Kasumi-1 (cell line): ENCODE measurements at places on chromosomes 7 and 10.

- no peak for DNase-seq
These were observed 31.1 kb upstream of the COMMD3 start for GRCh38 chr10:22285130-22285529.

- no peak for DNase-seq
These were observed 52.8 kb upstream of the FIGNL1 start for GRCh38 chr7:50502947-50503346.

GRCh38 chr7:95478272-95479037, 7.3 kb upstream of the ASB4 start:
- peak; percentile 37 for DNase-seq

DNA sequence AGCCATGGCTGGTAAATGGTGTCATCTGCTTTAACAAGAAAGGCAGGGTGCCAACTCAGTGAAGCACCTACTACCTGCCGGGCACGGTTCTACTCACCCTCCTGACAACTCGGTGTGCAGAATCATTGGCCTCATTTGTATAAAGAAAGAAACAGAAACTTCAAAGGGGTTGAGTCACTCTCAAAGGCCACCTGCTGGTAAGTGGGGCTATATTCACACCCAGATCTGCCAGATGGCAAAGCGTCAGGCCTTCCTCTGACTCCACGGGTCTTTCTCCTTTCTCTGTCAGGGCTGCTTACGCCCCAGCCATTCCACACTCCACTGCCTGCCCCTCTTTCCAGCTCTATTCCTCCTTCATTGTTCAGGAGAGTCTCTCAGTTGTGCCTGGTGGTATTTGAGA, 309.2 kb downstream of the GFRA1 start:
- no peak for DNase-seq

GRCh38 chr10:43316988-43317387, 50.1 kb upstream of the RASGEF1A start:
- DNase-seq, result no peak

DNA sequence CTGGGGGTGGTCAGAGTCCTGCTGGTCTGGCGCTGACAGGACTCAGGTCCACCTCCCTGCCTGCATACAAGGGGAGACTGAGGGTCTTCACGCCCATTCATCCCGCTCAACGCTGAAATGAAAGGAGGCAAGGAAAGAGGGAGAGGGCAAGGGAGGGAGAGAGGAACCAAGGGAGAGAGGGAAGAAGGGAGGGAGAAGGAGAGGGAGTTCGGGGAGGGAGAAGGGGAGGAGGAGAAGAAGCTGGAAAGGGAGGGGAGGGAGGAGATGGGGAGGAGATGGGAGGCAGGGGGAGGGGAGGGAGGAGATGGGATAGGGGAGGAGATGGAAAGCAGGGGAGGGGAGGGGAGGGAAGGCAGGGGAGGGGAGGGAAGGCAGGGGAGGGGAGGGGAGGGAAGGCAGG, 69.4 kb upstream of the INPP5A start:
- no peak for DNase-seq

GRCh38 chr10:26798298-26798697, 62.5 kb downstream of the ABI1 start:
- no peak for DNase-seq

DNA sequence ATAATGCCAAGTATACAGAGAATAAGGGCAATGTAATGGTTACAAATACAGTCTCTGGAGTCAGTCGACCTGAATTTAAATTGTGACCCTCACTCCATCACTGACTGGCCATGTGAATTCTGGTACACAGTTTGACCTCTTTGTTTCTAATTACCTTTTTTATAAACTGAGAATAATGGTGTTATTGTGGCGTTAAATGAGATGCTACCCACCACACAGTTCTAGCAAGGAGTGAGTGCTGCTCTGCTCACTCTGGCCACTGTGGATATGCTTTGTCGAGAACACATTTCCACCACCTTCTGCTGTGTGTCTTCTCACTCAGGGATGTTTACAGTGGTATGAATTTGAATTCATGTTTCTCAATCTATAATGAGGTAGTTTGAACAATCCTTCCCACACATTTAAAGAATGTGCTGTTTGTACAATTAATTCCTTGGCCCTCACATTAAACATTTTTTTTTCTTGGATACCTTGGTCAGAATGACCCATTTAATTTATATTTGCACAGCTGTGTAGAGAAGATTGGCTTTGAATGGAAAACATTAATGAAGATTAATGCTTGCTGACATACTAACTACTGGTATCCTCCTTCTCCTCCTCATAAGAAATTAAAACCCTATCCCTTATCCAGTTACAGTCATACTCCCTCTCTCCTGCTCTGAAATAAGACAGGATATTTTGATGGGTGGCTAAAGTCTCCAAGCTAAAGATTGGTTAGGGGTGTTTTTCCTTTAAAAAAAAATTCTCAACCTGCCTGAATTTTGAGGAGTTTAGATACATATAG, 42.4 kb downstream of the PLCE1 start:
- DNase-seq, result no peak

DNA sequence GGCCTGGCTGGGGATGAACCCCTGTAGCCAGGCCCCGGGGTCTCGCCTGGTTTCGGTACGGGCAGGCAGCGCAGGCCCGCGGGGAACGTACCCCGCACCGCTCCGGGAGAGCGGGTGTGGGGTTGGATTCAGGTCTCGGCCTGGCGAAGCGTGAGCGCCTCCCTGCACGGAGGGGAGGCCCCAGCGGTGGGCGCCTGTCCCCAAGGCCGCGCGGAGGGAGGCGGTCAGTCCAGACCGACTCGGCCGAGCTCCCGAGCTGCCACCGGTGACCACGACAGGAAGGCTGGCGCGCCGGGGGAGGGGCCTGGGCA, 378 bp upstream of the INPP5F start:
- no peak for DNase-seq

DNA sequence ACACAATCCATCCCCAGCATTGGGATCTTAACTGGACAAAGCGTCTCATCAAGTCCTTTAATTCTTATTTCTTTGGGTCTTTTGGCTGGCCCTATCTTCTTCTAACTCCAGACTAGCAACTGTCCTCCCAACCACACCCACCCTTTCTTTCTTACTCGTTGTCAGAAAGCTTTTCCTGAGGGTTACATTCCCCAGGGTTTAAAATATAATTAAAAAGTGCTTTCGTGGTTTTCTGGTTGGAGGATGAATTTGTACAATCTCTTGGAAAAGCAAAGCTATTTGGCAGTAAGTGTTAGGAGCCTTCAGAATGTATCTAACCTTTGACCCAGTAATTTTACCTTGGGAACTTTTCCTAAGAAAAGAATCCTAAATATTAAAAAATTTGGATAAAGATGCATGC, 10.4 kb upstream of the ITGB8 start:
- DNase-seq, result no peak

- no peak for DNase-seq
These were observed 187.1 kb downstream of the LRRC4 start for GRCh38 chr7:127844165-127844564.
